Stimulated activated CD4-positive, alpha-beta T cell treated with anti-CD3 and anti-CD28 coated beads, Interleukin-1b, Interleukin-23, amount 100 ng/mL, for 1 hour (primary cell): ENCODE measurements at places on chromosomes 1 and 21.

DNA sequence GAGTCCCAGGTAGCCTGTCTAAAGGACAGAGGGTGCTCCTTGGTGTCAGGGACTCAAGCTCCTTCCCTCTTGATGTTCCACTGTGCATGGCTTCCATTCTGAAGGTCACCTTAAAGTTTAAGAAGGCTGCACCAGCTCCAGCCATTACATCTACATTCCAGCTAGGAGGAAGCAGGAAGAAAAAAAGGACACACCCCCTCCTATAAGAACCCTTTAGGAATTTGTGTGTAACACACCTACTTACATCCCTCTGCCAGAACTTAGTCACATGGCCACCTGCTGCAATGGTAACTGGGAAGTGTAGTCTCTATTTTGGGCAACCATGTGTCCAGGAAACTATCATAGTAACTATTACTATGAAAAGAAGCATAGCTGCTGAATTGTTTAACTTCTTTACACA lies 161.6 kb upstream of the KLHDC7A start:
- DNase-seq, result no peak

GRCh38 chr1:155005076-155006011 lies 2.7 kb downstream of the ZBTB7B start:
- no peak for DNase-seq

DNA sequence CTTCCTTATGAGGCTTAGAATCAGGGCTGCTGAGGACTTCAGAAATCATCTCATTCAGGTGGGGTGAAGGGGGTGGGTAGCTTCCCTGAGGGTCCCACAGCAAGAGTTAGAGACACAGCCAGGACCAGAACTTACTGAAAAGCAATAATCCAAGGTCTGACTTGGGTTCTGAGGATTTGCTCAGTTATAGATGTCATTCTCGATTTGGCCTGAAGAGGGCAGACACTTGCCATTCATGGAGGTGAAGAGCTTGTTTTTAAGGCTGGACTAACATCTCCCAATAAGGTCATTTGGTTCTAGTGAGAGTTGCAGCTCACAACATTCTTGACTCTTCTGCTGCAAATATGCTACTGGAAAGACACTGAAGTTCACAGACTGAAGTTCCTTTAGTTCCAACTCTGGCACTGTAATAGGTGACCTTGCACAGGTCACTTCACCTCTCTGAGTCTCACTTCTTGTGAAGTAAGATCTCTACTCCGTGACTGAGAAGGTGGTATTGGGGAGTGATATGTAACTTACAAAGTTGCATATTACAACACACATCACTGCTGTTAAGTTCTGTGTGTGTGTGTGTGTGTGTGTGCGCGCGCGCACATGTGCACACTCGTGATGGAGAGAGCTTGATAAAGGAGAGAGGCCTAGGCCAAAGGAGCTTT lies 69.8 kb upstream of the DIRAS3 start:
- DNase-seq, result no peak

DNA sequence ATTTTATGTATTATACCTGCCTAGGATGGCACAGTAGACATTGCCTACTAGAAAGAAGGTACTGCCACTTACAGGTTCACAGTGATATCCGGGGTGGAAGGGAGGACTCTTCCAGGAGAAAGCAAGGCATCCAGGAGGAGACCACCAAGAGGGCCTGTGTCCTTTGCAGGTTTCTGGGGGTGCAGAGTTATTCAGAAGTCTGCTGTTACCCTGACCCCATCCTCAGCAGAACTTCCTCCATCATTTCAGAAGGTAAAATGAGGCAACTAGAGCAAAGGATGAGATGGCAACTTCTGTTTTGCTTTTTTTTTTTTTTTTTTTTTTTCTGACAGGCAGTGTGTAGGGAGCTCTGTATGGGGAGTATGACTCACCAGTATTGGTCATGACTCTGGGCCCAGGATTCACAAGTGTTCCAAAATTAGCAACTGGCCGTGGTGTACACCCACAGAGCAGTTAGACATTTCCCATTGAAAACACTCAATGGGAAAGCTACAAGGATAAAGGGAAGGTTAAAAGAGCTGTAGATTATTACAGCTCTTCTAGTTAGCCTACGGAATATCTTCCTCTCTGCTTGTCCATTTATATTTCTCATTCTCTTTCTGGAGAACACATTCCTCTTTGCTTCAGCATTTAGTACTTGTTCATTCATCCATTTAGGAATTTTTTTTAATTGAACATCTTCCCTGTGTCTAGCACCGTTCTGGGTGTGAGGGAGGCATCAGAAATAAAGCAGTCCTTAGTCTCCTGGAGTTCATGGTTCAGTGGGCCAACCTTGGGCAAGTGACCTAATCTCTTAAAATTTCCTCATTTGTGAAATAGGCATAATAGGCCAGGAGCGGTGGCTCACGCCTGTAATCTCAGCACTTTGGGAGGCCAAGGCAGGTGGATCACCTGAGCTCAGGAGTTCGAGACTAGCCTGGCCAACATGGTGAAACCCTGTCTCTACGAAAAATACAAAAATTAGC lies 50.5 kb upstream of the PPP2R5A start:
- no peak for DNase-seq

DNA sequence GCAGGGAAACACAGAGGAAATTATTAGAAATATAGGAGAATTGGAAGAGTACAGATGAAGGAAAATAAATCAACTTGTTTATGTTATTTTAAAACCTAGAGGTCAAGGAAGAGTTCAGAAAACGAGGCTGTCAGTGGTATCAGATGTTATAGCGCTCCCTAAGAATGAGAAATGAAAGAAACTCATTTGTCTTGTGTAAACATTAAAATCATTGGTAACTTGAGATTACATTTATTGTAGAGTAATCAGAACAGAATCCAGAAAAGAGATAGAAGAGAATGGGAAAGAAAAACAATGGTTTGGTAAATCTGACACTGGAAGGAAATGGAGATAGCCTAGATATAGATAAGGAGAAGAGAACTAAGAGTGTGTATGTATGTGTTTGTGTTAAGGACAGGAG lies 106.4 kb downstream of the ATF6 start:
- no peak for DNase-seq

- no peak for DNase-seq
Measured at GRCh38 chr1:46186076-46186475, 9.8 kb upstream of the P3R3URF start.

GRCh38 chr1:71721532-71721931 lies 560.8 kb downstream of the NEGR1 start:
- DNase-seq, result no peak

DNA sequence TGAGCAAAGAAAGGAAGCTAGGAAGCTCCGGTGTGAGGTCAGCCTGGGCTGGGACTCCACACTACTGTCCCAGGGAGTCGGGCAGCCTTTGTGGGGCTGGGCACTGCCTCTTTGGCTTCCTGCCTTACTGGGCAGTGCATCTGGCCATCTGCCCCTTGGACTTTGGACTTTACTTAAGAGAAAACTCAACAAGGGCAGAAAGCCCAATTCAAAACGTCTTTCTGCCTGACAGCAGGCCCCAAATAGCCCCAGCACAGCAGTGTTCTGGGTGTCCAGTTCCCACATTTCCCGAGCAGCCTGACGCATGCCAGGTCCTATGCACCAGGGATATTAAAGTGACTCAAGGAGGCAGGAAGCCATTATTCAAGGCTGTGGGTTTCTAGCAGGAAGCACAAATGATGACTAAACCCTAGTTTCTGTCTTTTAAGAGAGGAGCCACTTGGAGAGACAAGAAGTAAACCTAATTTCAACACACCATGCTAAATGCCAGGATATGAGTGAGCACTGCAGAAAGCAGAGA lies 37.9 kb upstream of the EDEM3 start:
- DNase-seq, result no peak

DNA sequence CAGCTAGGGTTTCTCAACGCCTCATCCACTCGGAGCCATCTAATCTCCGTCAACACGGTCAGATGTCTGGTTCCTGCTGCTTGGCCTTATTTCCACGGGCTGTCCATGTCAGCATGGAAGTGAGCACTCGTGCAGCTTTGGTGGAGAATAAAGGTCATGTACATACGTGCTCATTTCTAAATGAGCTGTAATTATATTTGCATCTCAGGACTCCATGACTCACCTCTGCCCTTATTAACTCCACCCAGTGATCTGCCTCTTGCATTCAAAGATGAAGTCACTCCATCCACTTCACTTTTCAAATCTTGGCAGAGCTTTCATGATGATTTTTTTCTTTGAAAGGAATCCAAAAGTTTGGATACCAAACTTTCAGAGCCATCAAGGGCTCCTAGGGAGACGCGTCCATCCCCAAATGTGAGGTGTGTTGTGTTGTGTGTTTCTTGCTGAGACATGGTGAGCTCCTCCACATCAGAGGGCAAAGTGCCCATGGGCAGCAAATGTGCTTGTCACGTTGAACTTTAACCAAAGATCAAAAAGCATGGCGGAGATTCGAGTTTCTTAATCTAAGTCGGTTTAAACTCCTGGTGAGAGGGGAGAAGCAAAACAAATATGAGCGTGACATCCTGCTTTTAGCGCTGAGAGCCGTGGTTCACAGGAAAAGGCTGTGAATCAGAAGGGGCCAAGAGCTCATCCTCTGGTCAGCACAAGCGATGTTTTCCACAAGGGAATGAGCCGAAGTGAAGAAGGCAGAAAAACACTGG lies 68.6 kb upstream of the ERRFI1 start:
- no peak for DNase-seq

- no peak for DNase-seq
Measured at GRCh38 chr1:184101571-184101970, 50.0 kb downstream of the TSEN15 start.

- no peak for DNase-seq
Measured at GRCh38 chr21:25359724-25360123, 247.6 kb downstream of the MRPL39 start.
